Heart right ventricle (tissue), 16 donors: ENCODE measurements at places on chromosomes 4 and X.

DNA sequence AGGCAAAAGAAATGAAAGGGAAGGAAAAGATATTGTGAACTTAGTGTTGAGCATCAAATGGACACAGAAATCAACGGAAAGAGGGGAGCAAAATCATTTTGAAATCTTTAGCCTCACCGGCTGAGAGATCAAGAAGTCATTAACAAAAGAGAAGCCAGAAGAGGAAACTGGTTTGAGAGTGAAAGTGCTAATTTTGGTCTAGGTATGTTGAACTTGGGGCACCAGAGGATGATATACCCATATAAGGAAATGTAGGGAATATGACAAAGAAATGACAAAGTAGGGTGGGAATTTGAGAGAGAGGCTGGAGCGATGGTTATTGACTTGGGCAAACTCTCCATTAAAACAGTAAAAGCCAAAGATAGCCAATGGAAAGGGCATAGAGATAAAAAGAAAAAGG is 183.4 kb upstream of the ATOH1 start:
- DNase-seq: no peak

GRCh38 chr4:20895208-20895607 is 194.9 kb downstream of the PACRGL start:
- DNase-seq: no peak

- no peak for DNase-seq
Measured at GRCh38 chrX:54786967-54787366, 11.1 kb downstream of the ITIH6 start.

DNA sequence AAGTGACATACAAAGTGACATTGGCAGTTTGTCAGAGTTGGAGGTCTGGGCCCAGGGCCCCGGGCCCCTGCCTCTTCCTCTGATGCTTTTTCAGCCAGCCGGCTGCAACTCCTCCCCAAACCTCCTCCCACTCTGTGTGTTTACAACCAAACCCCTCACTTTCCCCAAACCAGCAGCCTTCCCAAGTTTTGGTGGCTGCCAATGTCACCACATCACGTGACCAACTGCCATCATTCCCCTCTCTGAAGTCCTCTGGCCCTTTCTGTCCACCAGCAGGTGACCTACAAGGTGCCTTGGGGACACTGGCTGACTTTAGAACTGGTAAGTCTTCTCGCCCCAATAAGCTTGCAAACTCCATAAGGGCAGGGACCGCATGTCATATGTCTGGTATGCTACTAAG is 357.7 kb downstream of the BCOR start:
- no peak for DNase-seq

DNA sequence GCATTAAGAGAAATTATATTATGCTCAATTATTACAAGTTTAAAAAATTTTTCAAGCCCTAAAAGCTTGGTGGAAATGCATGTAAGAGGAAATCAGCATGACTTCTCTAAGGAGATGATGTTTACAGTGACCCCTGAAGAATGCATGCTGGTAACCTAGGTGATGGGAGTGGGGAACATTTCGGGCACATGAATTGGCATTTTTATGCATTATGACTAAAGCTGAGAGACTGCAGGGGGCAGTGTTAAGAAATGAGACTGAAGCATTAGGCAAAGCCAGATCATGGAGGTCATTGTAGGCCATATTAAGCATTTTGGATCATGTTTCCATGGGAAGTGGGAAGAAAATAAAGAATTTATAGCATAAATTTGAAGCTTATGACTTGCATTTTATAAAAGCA is 421.3 kb downstream of the FAT4 start:
- no peak for DNase-seq
